ENCODE measurements at places on chromosomes 2 and 18.

DNA sequence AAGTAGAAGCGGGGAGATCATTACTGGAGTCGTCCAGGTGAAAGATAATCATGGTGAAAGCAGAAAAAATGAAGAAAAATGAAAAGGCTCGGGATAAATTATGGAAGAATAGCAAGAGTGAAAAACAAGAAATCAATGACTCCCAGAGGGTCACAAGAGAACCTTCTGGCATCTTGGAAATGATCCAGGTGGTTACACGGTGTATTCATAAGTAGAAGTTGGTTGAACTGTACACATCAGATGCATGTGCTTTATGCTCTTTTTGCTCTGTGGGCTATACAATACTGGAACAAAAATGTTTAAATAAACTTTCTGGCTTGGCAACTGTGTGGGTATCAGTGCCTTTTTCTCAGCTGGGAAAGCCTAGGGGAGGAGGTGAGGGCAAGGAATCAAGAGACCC, 348.9 kb downstream of the RND3 start:
- DNase-seq: no peak

GRCh38 chr2:193556766-193557470, 1362.2 kb upstream of the TMEFF2 start:
- DNase-seq: peak; percentile 18

GRCh38 chr2:170714381-170715061, 616 bp upstream of the SP5 start:
- DNase-seq: no peak

DNA sequence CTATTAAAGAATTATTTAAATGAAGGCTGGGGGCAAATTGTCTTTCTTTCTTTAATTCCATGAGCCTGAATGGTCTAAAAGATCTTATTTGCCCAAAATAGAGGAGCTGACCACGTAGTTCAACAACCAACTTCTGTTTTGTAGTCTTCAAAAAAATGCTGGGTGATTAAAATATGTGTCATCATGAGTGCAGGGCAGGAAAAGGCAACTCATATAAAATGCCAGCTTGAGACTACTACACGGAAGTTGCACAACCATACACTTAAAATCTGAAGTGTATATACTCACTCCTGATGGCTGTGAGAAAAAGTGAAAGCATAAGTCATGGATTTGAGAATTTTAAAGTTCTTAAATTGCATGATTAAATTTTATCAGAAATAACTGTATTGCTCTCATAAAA, 210.9 kb downstream of the DYM start:
- DNase-seq: peak; percentile 66

DNA sequence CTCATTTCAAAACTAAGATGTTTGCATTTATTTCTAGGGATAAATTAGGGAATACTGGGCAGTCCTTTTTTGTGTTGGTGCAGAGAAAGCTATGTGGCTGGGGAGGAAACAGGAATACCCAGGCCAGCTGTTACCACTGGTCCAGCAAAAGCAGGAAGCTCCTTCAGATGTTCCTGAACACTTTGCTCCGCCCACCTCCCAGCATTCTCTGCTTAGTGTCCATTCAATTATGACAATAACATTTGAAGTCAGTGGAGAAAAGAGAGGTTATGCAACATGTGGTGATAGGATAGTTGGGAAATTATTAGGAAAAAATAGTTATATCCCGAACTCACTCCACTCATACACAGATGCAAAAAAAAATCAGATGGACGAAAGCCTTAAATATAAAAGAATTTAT, 22.1 kb upstream of the ARPC2 start:
- no peak for DNase-seq

DNA sequence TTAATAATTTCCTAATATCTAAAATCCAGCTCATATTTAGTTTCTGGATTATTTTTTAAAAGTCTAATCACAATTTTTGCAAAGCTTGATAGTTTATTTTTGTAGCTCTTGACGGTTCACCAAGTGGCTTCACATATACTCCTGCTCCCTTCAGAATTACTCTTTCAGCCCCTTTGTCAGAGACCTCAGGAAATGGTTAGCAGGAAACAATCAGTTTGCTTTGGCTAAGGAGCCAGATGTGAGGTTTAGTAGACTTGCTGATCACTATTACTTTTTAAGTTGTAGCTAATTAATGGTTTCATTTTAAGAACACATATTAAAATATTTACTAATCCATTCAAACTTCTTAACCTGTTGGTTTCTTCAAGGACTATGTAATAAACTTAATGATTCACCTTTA, 2.3 kb downstream of the RBBP8 start:
- DNase-seq: no peak

DNA sequence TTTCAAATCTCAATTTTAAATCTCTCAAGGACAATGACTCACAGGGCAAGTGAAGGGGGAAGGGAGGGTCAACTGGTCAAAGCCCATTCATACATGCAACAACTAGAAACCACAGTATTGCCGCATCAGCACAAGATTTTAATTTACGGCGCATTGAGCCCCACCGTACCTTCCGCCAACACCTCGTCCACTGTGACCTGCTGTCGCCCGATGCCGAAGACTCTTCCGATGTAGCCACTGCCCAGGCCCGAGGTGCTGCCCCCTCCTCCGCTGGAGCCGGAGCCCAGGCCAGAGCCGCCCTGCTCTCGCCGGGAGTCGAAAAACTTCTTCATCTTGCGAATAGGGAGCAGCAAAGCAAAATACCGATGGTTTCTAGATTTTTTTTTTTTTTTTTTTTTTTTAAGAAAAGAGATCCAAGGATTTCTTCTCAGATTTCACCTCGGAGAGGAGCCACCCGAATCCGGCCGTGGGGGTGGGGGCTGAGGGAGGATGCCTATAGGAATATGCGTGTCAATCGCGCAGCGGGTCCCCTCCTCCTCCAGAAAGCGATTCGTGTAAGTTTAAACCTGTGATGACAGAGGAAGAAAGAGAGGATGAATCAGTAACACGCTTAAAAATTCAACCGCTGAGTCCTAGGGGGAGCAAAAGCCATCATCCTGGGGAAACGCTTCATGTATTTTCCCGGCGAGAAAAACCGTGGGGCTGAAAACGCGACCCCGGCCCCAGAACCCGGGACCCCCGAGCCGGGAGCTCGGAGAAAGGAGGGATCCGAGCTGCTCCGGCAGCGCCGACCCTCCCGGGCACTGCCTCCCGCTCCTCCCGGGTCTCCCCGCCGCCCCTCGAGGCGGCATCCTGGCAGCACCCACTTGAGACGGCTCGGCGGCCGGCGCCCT, 584 bp downstream of the AAK1 start:
- DNase-seq: peak; percentile 82

- peak; percentile 29 for DNase-seq
Measured at GRCh38 chr2:106965611-106966010, 79.6 kb upstream of the ST6GAL2 start.

- no peak for DNase-seq
Measured at GRCh38 chr18:57792631-57793301, 10.3 kb downstream of the ATP8B1 start.

DNA sequence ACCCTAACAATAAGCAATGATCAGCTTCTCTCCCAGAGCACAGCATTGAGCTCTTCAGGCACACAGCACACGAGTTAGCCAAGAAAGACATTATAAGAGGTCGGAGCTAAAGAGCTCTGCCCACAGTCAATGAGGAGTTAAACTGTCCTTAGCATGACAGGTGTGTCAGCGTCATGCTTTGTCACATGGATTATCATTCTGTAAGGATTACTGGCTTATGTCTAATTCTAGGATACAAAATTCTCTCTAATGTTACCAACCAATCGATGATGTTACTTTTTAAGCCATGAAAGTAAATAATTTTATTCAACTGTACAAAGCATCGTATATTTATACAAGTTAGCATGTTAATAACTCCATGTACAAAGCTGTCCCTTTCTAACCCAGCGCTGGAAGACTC, 108.8 kb downstream of the ZNF236 start:
- DNase-seq: no peak

DNA sequence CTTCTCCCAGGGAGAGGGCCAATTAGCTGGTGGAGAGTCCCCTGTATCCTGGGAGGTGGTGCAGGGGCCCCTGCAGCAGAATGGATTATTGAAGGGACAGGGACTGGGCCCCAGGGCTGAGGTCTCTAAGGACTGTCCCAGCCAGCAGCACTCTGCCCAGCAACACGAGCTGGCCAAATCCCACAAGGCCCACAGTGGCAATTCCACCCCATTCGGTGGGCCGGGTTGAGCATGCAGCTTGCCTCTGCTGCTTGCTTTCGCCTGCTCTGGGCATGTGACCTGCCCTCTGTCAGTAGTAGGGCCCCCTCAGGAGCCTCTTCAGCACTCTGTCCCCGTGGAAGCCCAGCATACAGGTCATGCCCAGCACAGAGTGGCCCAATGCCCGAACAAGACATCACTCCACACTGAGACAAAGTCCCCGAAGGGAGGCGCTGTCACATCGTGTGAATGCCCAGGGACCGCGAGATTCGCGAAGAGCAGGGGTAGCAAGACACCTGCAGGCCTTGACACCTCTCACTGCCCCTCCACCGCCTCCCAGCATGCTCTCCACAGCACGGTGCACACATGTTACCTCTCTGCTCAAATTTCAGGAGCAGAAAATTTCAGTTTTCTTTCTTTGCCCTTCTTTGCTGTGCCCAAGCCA, 65.4 kb downstream of the CRACDL start:
- DNase-seq: no peak

DNA sequence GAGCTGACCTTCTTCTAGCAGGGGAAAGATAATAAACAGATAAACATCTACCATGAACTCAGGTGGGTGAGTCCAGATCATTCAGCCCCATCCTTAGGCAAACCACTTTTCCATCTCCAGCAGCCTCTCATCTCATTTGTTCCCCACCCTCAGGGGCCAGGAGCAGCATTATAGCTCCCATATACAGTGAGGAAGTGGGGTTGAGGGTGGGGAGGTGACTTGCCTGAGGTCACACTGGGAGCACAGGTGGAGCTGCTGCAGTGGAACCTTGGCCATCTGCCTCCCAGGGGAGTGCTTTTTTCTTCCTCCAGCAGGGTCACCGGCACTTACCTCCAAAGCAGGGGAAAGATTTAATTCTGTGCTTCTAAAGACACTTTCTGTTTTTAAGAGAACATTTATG, 212.5 kb upstream of the SMAD2 start:
- no peak for DNase-seq

DNA sequence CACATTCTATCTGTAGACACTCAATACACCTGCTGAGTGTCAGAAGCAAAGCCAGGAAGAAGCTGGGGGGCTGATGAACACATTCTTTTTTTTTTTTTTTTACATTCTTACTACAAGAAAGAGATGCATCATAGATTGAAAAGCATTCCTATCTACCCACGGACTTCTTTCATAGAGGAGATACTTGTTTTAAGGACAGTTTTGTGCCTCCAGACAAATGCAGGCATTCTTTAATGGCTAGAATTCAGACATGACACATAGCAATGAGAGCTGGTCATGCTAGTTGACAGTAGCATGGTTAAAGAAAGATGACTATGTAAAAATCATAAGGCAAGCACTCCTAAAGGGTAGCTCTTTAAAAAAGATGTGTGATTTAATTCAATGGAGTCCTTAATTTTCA, 110.2 kb downstream of the EPHA4 start:
- DNase-seq: peak; percentile 14

GRCh38 chr2:26674771-26675170, 17.8 kb upstream of the KCNK3 start:
- DNase-seq: no peak

- peak; percentile 29 for DNase-seq
Measured at GRCh38 chr2:41414486-41415230, 633.2 kb upstream of the PKDCC start.

DNA sequence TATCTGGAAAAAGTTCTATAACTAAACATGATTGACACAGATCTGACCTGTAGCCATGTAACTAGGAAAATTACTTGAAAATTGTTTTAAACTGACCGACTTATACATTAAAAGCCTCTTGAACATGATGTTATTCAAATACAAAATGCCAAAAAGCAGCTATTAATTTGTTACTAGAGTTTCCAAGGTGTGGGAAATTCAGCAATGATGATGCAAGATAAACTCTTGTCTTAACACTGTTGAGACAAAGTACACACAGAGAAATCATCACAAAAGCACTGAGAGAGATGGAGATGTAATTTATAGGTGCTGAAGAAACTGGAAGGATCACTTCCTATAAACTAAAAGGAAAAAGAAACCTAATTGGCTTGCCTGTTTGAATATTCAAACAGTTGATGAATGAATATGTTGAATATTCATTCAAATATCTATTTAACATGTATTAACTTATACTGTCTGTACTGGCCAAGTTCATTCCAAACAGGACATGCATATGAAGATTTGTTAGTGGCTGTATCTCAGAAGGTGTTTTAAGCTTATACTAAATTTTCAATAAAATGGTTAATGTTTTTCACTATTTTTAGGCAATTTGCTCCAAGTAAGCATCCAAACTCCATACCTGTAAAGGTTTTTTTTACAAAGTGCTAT, 34.6 kb upstream of the WDR75 start:
- no peak for DNase-seq

DNA sequence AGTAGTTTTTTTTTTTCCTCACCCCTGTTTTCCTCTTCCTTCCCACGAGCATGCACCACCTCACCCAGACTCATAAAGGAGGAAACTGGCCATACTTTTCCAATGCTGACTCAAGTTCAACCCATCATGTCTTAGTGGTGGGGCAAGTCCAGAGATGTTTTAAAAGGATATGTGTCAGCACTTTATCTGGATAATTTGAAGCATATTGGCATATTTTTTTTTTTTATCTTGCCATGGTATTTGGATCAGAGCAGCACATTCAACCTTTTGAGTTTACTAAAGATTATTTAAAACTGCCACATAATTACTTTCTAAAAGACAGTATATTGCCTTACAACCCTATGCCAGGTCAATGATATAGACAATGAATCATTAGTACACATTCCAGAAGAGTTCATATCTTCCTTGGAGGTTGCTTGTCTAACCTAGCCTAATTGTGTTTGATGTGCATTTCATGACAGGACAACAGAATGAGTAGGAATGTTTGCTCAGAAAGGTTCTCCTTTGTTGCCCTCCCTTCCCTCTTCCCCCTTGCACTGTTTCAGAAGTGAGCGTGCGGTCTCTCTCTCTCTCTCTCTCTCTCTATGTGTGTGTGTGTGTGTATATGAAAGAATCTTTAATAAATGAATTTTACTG, 950.7 kb upstream of the FAM98A start:
- DNase-seq: no peak

- no peak for DNase-seq
Measured at GRCh38 chr2:189583227-189584198, 2.9 kb upstream of the SLC40A1 start.
